ENCODE measurements at places on chromosomes 2 and 18.

- DNase-seq, result no peak
Measured at GRCh38 chr2:123086613-123087385, 938.3 kb upstream of the CNTNAP5 start.

GRCh38 chr2:203185864-203186263, 53.0 kb upstream of the CYP20A1 start:
- no peak for DNase-seq

GRCh38 chr2:42386682-42387081, 25.7 kb upstream of the COX7A2L start:
- DNase-seq, result no peak

- DNase-seq, result no peak
Measured at GRCh38 chr2:65664931-65665330, 232.5 kb upstream of the SPRED2 start.

DNA sequence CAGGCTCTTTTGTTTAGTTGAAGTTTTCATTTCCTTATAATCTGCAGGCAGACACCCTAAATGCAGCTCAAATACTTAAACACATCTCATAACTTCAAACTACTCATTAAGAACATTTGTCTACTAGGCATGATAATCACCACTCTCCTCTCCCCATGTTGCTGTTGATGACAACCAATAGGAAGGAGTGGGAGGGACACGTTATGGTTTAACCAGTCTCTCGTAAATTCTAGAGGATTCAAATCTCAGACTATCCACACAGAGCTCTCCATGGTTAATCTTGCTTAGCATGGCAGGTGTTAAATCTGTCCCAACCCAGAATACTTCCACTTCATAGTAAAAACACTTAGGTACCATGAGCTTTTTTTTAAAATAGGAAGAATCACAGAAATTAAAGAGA, 127.4 kb upstream of the AQP4 start:
- no peak for DNase-seq

DNA sequence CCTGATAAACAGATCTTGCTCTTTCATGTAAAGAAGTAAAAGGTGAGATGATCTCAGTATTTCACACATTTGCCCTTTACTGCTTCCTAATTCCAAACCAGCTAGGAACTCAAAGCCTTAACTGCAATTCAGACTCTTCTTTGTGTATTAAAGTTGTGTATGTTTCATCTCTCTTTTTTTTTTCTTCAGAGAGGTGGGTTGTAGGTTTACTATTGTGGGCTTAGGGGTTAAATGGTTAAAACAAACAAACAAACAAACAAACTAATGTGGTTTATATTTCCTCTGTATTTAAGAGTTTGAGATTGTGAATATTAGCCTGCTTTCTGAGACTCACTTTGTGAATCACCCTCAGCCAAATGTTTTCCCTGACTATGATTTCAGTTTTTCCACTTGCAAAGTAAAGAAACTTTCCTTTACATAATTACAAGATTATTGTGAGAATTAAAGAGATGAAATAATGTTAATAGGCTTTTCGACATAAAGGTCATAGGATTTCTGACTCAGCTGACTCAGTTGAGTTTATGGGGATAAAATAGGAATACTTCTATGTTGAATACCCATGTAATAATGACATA, 2.8 kb downstream of the GULP1 start:
- no peak for DNase-seq
